ENCODE measurements at places on chromosomes 7 and 10.

- no peak for DNase-seq
Measured at GRCh38 chr10:16904049-16904448, 86.8 kb upstream of the RSU1 start.

- DNase-seq = no peak
Measured at GRCh38 chr10:129637010-129637409, 170.0 kb downstream of the MGMT start.

- no peak for DNase-seq
Measured at GRCh38 chr10:115029452-115030375, 63.5 kb upstream of the ATRNL1 start.

DNA sequence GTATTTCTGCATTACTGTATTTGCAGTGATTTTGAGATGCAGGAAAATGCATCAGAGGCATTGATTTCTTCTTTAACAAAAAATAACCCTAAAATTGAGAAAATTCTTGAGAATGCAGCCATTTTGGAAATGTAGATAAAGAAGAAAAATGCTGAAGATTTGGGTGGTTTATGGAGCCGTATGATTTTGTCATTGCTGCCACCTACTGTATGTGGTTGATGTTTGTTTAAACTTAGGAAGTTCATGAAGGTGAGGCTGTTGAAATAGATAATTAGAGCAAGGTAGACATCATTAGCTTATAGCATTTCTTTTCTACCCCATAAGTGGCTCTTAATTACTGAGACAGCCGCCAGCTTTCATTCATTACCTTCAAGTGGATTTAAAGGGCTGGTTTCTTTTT is 92.1 kb upstream of the SAMD8 start:
- DNase-seq = peak; percentile 15

- DNase-seq = no peak
Measured at GRCh38 chr7:105996860-105997737, 34.0 kb downstream of the CDHR3 start.

GRCh38 chr10:69409176-69409495 is 7.6 kb downstream of the TACR2 start:
- DNase-seq = no peak

DNA sequence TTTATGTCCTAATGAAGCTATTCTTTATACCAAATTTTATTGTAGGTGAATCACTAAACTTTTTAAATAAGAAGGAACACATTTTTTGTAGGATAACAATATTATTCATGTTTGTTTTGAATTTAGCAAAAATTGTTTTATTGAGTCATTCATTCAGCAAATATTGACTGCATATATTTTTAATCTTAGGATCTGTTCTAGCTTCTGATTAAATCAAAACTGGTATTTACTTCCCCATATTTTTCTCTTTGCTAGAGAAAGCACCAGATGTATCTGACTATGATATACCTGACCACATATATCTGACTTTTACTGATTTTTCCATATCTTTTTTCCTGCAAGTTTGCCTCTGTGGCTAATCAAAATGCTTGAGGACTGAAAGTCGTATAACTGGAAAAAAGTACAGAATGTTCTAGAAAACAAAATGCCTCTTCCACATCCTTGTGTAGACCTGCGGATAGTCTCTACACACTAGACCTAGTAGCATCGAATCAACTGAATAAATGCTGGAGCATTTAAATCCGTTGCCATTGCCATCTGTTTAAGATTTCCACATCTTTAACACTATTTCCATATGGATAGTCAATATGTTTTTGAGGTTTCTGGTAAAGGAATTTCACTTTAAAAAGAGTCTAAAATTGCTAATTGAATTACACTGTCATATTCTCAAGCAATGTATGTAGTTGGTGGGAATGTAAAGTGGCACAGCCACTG is 594.7 kb downstream of the KCNMA1 start:
- no peak for DNase-seq

DNA sequence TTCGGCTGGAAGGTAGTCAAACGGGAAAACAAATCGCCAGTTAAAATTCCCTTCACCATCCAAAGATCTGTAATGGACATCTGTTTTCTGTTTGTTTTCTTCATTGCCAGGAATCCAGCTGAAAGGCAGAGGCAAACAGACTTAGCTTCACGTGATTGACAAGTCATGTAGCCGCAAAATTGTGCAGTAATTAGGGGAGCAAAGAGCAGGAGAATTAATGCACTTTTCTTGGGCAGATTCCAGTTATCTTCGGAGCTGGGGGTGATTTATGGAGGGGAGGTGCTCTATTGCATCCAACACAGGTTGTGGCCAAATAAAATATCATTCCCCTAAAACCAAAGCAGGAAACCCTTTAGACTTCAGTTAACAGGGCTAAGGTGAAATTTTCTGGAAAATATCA is 162.2 kb downstream of the MYOF start:
- DNase-seq = no peak

DNA sequence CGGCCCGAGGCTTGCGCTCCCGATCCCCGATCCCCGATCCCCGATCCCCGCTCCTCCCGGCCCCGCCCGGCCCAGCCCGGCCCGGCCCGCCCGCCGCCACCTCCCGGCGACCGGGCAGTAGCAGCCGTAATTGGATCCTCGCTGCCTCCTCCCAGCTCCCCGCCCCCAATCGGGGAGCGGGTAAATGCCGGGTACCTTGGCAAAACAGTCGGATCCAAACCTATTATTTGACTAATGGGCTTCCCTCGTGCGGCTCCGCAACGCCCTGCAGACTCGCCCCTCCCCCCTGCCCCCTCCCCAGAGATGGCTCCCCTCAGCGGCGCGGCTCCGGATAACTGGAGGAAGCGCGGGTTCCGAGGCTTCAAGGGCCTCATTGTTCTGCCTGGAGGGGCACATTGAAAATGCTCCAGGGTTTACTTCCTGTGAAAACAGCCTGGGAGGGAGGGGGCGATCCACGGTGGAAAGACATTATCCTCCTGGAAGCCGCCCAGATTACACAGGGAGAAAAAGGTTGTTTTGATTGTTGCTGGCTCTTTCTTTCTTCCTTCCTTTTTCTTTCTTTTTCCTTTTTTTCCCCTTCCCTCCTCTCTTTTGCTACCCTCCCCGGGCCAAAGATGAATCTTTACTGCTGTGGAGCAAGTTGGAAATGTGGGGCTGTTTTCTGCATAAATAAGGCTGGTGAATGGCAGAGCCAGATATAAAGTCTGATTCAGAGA is 94.7 kb upstream of the ZMIZ1 start:
- DNase-seq = no peak

GRCh38 chr7:43884209-43884608 is 14.9 kb upstream of the MRPS24 start:
- no peak for DNase-seq

DNA sequence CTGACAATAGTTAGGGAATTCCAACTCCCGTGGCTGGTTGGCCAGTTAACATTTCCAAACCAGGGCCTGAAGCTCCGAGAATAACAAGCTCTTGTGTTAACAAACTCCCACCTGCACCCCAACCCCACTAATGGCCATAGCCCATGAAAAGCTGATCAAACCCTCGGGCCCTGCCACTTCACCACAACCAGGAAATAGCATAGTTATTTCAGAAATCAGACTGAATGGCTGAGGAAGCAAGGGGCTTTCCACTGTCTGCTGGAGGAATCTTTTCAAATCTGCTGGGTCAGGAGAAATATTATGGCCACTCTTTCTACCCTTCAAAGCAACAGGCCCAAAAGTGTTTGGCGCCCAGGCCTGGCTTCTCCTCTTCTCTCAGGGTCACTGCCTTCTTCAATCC is 145.6 kb downstream of the GLCCI1 start:
- DNase-seq = no peak

GRCh38 chr7:134907000-134907399 is 79.3 kb upstream of the AGBL3 start:
- no peak for DNase-seq

- peak; percentile 91 for DNase-seq
Measured at GRCh38 chr10:31064348-31064747, 32.7 kb upstream of the ZNF438 start.

- DNase-seq = no peak
Measured at GRCh38 chr7:38831259-38831996, 77.6 kb downstream of the VPS41 start.

DNA sequence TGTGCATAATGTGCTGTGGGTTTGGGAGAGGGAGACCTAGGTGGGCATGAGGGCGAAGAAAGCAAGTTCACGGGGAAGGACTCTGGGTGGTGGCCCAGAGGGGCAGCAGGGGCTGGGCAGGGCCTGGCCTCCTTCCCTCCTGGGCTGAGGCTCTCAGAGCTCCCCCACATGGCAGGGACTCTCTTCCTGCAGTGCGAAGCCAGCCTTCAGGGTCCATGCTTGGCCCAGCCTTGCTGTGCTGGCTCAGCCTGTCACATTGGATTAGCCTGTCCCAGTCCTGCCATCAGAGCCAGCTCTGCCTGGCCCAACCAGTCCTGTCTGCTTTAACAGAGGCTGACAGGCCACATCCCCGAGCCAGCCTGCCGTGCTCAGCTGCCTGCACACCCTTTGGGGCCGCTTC is 20.4 kb upstream of the ZNF488 start:
- no peak for DNase-seq

- no peak for DNase-seq
Measured at GRCh38 chr10:89805599-89806013, 104.2 kb downstream of the KIF20B start.

DNA sequence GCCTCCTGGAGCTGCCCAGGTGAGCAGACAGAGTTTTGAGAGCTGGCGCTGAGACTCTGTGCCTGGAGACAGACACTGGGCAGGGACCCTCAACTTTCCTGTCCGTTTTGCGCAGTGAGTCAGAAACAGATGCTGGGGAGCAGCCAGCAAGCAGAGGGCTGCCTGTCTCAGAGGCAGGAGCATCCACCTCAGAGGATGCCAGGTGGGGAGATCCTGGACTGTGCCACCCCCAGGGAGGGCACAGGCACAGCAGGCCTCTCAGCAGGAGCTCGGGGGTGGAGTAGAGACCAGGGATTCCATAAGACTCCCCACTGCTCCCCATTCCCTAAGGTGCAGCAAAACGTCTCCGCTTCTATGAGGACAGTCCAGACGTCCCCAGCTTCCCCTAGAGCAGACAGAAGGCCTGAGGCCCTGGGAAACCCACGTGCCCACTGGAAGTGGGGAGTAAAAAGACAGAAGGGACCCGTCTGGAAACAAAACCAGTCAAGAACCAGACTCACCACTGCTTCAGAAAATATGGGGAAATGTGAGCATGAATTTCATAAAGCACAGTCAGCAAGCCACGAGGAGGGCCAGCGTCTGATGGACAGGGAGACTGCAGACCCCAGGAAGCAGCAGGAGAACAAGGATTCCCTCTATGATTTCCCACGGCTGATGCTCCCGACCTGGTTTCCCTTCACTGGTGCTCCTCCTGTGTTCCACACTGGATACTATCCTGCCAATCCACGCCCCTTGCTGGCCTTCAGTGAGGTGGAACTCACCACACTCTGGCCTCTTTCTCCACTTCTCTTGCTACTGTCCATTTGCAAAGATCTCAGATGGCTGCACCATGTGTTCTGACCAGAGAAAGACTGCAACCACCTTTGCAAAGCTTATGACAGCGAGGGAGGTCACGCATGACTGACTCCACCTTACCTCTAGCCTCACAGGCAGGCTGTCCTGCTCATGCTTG is 151.3 kb upstream of the FAM20C start:
- no peak for DNase-seq

DNA sequence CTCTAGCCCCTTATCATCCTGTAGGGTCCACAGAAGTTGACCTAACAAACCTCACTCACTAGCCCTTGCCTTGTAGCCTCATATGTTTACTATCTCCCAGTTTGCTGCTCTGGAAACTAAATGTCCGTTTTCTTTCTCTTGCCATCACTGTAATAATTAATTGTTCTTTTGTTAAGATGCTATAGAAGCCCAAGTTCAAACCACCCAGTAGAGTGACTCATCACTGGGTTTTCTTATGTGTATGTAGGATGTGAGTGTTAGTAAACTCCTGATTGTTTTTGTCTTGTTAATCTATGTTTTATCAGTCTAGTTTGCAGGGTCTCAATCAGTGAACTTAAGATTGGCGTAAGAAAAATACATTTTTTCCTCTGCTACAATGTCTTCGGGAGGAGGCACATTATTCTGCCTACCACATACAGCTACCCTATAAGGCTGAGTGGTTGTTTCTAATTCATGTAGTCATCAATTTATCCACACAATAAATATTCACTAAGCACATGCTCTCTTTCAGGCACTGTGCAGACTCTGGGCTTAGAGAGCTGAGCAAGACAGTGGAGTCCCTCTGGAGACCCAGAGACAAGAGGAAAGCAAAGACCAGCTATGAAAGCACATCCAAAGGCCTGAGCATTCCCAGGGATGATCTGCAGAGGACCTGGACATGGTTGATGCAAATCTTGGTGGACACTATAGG is 474.1 kb upstream of the AKR1E2 start:
- peak; percentile 68 for DNase-seq

DNA sequence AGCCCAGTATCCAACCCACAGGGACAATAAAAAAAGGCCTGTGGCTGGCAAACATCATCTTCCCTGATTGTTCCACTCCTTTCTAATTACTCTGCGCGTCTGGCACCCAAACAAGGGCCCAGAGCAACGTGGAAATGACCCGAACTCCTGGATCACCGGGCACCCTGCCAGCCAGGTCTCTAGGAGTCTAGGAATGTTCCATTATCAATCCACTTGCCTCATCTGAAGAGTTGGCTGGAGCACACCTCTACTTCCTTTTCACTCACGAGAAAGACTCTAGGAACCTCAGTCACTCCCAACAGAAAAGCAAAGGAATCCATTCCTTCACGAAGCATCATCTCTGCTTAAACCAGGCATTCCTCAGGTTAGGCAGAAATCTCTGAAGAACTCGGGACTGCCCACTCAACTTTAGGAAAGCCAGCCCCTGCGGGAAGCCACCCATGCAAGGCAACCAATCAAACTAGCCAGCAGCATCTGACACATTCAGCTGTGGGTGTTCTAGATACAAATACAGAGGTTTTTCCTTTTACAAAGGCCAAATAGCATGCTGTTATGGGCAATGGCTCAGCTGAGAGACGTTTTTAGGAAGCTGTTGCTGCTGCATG is 37.7 kb downstream of the ATXN7L1 start:
- peak; percentile 24 for DNase-seq

GRCh38 chr10:32189400-32190084 is 133.3 kb upstream of the KIF5B start:
- DNase-seq = peak; percentile 42

DNA sequence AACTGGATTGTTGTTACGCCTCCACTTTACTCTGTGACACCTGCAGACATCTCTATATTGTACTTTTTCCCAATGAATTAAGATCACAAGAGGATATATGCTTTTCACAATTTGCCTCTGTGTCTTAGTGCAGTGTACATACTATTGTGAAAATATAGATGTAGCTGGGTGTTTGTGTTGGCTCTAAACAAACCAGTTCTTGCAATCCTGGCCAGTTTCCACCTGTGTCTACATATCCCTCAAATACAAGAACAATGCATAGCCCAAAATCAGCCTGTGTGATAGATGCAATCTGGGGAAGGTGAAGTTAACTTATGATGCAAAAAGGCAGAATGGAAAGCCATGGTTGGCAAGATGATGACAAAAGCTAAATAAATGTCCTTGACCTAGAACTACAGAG is 36.5 kb upstream of the DLD start:
- DNase-seq = peak; percentile 36

- no peak for DNase-seq
Measured at GRCh38 chr10:122225330-122225729, 45.8 kb upstream of the BTBD16 start.

DNA sequence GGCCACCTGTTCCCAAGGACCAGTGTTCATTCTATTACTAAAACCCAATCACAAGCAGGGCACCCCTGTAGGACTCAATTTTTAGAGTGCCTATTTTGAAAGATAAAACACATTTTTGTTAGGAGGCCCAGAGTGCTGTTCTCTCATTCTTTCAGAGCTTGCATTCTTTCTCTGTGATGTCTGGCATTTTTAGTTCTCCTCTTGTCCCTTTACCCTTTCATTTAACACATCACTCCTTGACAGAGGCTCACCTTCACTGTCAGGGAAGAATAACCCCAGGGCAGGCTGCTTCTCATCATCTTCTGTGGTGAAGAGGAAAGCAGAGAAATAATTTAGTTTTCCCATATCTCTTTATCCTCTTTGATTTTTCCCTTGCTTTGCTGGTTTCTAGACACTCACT is 73.9 kb downstream of the CHRM2 start:
- no peak for DNase-seq

Measured in foreskin fibroblast (primary cell).